Activated CD4-positive, alpha-beta T cell treated with anti-CD3 and anti-CD28 coated beads, Interleukin-2, amount 50 U/mL, for 48 hours (primary cell): ENCODE measurements at places on chromosomes 3 and 15.

- no peak for DNase-seq
Observed at GRCh38 chr15:93058128-93058527, 30.9 kb downstream of the RGMA start.

DNA sequence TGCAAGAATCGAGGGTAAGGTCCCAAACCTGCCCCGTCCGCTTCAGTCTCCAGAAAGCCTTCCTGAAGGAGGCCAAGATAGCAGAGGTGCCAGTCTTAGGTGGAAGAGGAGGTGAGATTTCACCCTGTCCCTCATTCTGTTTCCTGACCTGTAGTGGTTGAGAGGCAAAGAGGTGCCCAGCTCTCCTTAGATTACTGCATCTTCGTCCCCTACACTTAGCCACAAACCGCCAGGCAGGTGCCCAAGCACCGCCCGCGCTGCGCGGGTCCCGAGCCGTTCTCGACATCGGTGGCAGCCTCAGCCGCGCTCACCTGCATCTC, 23.8 kb upstream of the POLG start:
- no peak for DNase-seq

GRCh38 chr3:172339892-172340291, 108.4 kb downstream of the GHSR start:
- DNase-seq = no peak

GRCh38 chr15:65875458-65875857, 6.2 kb downstream of the RAB11A start:
- DNase-seq = no peak

GRCh38 chr15:91706322-91707032, 147.0 kb upstream of the SLCO3A1 start:
- DNase-seq = peak; percentile 81

DNA sequence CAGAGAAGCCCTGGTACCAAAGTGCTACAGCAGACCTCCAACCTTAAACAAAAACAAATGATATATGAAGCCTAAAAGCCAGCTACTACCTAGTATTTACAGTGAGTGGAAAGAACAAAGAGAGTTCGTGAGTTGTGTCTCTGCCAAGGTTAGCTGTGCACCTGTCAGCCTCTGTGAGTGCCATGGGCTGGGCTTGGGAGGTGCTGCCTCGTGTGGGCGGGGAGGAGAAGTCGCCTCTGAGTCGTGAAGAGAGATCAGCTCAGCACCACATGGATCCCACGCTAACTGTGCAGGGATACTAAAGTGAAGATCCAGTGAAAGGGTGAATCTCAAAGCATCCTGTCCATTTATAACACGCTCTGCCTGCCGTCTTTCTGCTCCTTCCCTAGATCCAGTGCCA, 101.9 kb downstream of the CHDH start:
- DNase-seq = no peak

DNA sequence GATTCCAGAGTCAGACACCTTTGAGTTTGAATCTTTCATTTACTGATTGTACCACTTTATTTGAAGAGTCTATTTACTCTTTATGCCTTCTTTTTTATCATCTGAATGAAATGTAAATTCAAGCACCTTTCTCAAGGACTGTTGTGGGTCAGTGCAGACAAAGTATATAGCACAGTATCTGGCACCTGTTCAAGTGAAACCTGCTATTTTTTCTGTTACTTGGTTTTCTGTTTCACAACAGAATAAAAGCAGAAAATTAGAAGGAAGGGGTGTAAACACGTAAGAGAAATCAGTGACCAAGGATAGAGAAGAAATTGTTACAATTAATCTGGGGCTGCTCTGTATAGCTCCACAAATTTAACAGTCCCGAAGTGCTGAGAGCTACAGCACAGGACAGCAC, 357.4 kb downstream of the RSL24D1 start:
- no peak for DNase-seq

DNA sequence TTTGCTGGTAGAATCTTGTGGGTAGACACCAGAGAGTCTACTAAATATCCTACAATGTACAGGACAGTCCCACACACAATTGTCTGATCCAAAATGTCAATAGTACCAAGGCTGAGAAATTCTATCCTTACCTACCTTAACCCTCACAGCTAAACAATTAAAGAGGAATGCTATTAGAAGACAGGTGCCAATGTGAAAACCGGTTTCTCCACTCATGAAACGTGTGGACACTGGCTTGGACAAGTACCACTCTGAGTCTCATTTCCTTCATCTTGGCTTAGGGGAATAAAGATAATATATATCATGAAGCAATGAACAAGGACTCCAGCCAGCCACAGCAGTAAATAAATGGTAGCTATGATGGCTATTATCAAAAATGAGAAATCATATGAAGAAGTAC, 90.2 kb downstream of the RFTN1 start:
- DNase-seq = no peak

DNA sequence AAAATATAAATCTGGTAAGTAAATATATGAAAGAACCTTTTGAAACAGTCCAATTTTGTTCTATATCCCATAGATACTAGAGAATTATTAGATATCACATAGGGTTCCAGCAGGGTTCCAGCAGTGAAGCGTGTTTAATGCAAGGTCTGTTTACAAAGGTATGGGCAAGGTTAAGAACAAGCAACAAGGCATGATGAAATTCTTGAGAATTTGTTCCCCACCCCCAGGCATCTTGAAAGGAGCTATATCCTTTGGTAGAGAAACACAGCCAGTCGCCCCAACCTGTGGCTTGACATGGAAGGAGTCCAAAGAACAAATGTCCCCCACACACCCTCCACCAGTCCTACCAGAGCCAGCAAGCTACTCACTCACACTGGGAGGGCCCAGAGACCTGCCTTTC, 18.6 kb upstream of the FNDC3B start:
- no peak for DNase-seq

GRCh38 chr3:159174715-159175692, 373.1 kb downstream of the MFSD1 start:
- DNase-seq = no peak

- no peak for DNase-seq
Observed at GRCh38 chr3:186180891-186181481, 72.1 kb upstream of the ETV5 start.

- DNase-seq = no peak
Observed at GRCh38 chr3:15769256-15769915, 28.4 kb downstream of the ANKRD28 start.

DNA sequence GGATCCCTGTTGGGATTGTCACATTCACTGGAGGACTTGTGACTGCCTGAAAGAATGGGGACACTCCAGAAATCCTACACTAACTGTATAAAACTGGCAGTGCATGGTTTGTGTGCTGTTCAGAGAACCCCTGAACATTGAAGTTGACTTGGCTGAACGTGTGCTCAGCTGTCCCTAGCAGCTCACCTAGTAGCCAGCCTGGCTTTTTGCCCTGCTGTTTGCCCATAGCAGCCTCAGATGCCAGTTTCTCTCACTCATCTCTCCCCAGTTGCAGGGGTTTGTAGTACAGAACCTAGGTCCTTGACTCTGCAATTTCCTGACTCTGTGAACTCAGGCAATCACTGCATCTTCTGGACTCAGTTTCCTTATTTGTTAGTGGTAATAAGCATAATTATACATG, 63.0 kb downstream of the KCNAB1 start:
- no peak for DNase-seq

DNA sequence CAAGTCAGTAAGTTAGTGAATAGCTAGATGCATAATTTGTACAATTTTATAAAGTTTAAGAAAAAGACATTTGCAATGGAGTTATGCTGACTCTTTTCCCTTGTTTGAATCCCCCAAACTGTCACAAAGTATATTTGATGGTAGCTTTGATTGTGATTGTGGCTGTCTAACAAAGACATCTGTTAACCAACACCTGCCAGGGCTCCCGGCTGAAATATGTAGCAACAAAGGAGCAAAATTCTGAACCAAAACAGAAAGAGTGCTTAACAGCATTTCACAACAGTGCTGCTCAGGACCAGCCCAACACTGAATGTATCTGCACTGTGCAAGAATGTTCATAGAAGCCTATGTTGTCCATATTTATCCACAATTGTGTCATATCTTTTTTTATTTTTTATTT, 39.4 kb downstream of the LEO1 start:
- DNase-seq = no peak

DNA sequence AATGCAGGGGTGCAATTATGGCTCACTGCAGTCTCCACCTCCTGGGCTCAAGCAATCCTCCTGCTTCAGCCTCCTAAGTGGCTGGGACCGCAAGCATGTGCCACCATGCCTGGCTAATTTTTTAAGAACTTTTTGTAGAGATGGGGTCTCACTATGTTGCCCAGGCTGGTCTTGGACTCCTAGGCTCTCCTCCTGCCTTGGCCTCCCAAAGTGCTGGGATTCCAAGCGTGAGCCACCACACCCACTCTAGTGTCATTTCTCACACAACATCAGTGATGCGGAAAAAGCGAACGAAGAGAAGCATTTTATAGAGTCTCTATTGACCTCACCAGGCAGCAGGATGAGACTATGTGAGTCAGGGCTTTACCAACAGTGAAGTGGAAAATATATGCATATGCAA, 137.7 kb downstream of the PLD1 start:
- no peak for DNase-seq

- DNase-seq = no peak
Observed at GRCh38 chr3:184597829-184598573, 36.4 kb downstream of the EPHB3 start.

DNA sequence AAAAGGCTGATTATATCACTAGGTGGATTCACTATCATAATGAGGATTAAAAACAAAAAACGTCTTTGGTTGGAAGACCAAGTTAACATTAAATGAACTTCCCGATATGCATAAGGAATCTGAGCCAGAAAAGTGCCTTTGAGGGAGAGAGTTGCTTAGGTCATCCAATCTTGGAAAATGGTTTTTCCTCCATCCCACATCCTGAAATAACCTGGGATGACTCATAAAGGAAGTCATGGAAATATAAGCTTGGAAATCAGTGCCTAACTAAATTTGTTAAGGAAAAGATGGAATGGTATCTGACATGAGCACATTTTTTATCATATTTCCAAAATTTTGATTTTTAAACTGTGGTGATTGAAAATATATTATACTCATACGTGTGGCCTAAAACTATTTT, 66.0 kb downstream of the KBTBD8 start:
- DNase-seq = no peak

DNA sequence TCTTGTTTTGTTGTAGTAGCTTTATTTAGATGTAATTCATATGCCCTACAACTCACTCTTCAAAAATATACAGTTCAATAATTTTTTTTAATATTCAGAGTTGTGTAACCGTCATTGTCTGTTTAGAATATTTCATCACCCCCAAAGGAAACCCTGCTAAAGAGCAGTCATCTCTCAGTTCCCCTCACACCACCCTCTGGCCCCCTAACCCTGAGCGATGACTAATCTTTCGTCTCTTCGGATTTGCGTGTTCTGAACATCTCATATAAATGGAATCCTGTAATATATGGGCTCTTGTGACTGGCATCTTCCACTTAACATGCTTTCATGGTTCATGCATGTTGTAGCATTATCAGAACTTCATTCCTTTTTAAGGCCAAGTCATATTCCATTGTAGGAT, 183.8 kb downstream of the ATG7 start:
- DNase-seq = no peak

DNA sequence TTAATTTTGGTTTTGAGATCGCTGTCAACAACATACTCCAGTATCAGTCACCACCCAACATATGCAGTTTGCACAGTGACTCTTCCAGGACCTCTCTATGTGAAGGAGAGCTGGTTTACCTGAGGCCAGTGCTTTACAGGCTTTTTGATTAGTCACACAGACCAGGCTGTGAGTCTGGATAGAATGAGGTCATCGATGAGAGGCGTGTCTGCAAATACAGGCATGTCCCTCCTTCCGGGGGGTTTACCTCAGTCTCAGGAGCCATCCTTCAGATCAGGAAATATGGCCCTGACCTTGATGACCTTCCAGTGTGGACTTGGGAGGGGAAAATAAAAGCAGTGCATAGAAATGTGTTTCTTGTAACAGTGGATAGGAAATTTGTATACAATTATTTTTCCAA, 46.9 kb downstream of the KBTBD12 start:
- DNase-seq = no peak

- no peak for DNase-seq
Observed at GRCh38 chr3:137008131-137008530, 50.3 kb downstream of the IL20RB start.

- DNase-seq = no peak
Observed at GRCh38 chr3:133937756-133938601, 42.3 kb upstream of the RAB6B start.

- DNase-seq = no peak
Observed at GRCh38 chr15:66927201-66928077, 138.0 kb upstream of the SMAD3 start.

GRCh38 chr3:42216302-42216701, 49.7 kb downstream of the CCK start:
- no peak for DNase-seq

- no peak for DNase-seq
Observed at GRCh38 chr3:27571345-27571744, 87.2 kb upstream of the SLC4A7 start.

DNA sequence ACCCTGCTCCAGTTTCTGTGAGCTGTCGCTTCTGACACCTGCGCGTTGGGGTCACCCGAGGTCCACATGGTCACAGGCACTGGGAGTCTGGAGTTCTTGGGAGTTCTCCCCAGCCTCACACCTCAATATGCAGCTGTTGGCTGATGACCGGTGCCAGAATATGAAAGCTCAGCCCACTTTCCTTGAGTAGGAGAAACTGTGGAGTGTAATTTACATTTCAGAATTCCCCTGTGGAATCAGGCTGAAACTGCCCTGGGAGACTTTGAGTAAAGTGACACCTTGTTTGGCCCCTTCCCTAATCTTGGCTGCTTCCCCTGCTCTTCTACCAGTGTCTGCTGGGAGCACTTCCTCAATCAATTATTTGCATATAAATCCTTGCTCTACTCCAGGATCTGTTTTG, 255.9 kb downstream of the NFKBIZ start:
- no peak for DNase-seq

GRCh38 chr3:126501054-126501453, 16.5 kb downstream of the UROC1 start:
- no peak for DNase-seq

- peak; percentile 9 for DNase-seq
Observed at GRCh38 chr3:119700269-119700919, 2.4 kb upstream of the CFAP91 start.

- DNase-seq = no peak
Observed at GRCh38 chr15:61083081-61083787, 145.9 kb downstream of the RORA start.

DNA sequence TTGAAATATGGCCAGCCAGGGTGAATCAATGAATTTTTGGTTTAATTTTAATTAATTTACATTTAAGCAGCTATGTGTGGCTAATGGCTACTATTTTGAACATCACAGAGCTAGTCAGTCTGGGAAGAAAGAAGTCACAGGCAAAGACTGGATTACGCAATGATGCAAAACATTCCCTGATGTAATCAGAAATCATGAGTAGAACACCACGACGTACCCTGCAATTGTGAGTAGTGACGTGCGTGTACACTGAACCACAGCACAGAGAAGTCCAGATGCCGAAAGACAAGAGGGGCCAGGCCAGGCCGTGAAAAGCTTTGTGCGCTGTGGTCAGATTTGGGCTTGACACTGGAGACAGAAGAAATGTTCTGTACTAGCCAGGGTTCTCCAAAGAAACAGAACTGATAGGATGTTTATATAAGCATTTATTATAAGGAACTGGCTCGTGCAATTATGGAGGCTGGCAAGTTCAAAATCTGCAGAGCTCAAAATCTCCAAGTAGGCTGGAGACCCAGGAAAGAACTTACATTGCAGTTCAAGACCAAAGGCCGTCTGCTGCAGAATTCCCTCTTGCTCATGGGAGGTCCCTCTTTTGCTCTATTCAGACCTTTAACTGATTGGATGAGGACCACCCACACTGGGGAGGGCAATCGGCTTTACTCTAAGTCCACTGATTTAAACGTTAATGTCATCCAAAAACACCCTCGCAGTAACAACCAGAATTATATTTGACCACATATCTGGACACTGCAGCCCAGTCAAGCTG, 44.6 kb downstream of the SH3BP5 start:
- no peak for DNase-seq
